NCI-H2107 (cell line): ENCODE measurements at places on chromosomes 11 and 22.

DNA sequence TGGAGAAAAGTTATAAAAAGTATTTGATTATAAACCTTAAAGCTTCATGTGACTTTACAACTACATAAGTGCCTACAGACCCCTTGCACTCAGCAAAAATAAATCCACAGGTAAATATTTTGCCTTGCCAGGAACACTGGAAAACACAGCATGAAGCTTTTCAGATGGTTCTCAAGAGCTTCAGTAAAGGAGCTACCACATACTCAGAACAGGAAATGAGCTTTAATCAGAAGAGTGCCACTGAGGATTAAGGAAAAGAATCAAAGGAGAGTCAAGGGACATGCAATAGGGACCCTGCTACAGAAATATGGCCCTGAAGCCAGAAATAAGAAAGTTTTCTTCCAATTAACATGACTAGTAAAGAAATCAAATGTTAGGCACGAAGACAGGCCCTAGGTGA, 1.2 kb downstream of the CASP1 start:
- no peak for DNase-seq

GRCh38 chr11:689625-690024, 5.4 kb downstream of the DEAF1 start:
- no peak for DNase-seq

- no peak for DNase-seq
Observed at GRCh38 chr11:74816664-74817063, 68.0 kb downstream of the RNF169 start.

DNA sequence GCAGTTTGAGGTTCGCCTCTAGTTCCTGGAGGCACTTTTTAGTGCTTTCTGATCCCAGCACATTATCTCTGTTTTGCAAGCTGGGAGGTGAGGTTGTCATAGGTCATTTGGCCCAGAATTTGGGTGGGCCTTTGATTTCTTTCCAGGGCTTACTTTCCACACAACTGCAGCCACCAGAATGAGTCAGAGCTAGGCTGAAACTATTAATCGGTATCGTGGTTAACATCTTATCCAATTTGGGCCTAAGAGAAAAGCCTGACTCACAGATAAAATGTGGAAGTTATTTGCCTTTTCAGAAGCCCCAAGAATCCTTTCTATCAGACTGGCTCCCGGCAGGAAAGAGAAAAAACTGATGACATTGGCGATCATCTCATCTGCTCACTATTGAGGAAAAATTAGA, 166.4 kb downstream of the KIRREL3 start:
- no peak for DNase-seq

- no peak for DNase-seq
Observed at GRCh38 chr11:35971841-35972422, 28.1 kb downstream of the LDLRAD3 start.

GRCh38 chr11:74006743-74007304, 2.1 kb downstream of the UCP3 start:
- DNase-seq = no peak

DNA sequence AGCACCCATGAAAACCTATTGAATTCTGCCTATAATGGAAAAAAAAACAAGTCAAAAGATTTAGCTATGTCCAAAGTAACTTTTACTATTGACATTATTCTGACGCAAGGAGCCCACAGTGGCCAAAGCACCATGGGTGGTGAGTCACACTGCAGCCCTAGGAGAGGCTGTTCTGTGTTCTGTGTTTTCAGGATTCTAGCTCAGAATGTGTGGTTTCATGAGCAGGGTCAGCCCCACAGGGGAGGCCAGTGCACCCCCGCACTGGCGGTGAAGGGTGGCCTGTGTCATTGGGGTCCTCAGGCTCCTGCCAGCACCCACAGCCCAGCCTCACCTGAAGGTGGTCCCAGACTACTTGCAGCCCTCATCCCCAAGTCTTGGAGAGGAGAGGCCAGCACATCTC, 112.2 kb downstream of the BRD1 start:
- no peak for DNase-seq

DNA sequence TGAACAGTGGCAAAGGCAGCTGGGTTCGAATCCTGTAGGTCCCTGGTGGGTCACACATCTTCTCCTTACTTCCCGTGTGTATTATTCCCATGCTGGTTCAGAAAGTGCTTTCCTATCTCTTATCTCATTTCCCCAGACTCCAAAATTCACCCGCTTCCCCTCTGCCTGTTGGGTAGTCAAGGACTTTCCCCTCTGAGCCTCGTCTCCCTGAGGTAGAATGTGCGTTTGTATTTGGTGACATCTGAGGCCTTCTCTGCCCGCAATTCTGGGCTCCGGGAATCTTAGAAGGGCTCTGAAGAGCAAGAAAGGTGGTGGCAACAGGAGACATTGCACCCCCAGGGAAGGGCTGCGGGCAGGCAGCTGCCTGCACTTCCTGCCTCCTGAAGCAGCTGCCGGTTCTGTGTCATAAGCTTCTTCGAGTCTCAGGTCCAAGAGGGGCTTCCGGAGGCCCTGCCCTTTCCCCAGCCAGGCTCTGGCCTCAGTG, 5.9 kb downstream of the LRRC32 start:
- DNase-seq = no peak

DNA sequence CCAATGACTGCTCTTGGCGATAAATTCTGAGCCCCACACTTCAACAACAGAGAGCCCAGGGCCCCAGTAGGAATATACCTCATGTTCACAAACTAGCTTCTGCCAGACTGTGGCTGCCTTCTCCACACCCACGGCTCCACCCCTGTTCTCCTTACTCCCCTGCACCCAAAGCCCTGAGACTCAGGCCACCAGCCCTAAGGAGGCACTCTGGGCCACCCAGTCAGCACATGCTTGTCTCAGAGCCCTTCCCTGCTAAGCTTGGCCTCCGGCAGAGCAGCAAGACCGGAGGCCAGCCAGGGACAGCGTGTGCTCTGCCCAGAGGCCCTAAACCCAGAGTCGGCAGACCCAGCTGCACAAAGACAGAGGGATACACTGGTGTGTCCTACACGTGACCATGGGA, 27.9 kb downstream of the SPATA19 start:
- no peak for DNase-seq

- no peak for DNase-seq
Observed at GRCh38 chr11:64519541-64519940, 71.5 kb upstream of the SLC22A12 start.

DNA sequence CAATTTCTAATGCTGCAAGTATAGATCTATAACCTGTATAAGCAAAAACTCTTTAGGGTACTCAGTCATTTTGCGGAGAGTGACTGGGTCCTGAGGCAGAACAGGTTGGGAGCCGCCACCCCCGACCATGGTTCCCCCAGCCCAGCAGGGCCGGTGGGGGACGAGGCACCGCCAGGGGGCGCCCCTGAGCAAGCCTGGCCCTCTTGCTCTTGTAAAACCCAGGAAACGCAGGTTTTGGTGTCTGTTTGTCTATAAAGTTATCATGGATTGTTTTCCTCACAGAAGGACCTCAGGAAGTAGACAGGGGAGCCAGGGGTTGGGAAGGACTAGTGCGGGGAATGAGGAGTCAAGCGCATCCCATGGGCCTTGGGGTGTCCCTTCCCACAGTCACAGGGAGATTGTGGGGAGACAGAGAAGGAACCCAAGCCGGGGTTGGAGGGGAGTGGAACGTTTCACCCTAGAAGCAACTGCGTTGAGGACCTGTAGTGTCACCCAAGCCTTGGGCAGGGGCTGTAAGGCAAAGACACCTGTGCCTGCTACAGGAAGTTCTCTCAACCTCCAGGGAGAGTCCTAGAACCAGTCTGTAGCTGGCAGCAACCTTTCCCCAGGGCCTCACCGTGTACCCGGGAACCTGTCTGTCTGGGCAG, 26.4 kb downstream of the KCTD17 start:
- DNase-seq = no peak
